NCI-H446 treated with DMSO at 0.1 percent for 48 hours (cell line): ENCODE measurements at places on chromosomes 7 and 10.

GRCh38 chr7:110856704-110857103 is 234.2 kb upstream of the LRRN3 start:
- no peak for DNase-seq

DNA sequence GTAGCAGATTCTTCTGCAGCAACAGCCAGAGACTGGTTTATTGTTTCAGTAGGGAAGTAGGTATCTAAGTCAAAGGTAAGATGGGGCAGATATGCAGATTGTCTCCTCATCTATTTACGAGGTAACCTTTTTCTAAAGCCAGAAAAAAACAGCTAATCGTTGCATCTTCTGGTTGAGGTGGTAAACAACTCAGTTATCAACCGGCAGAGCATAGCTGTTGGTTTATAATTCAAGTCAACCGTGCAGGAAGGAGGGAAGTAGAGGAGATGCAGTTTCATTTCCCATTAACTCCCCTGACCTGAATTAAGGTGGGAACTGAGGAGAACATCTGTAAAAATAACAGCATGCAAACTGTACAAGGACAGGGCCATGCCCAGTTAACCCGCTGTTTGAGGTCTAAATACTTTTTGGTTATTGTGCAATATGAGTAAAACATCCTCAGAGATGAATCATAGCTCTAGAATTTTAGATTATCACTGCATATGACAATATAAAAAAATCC is 156.5 kb upstream of the ITGB1 start:
- DNase-seq, result no peak

GRCh38 chr7:36870625-36871354 is 146.5 kb upstream of the AOAH start:
- no peak for DNase-seq

- DNase-seq, result peak; percentile 33
Measured at GRCh38 chr10:122521011-122521410, 39.5 kb upstream of the DMBT1 start.

DNA sequence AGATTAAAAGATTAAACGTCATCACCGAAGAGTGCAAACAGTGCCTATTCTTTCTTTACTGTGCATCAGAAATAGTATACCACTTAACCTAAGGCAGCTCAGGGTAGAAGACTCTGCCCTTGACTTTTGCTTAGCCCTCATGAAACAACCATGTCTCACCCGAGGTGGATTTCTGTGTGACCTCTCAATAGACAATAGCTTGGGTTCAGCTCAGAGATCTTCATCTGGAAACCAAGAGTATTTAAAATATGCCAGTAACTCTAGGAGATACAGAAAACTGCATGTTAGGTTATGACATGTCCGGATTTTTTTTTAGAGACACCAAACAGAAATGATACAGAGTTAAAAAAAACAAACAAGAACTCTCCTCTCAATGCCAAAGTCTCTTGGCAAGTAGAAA is 75.8 kb downstream of the JAZF1 start:
- DNase-seq, result no peak
